CD4-positive, alpha-beta T cell treated with Interleukin-21 for 1 hour (primary cell): ENCODE measurements at places on chromosomes 5 and 9.

- no peak for DNase-seq
Observed at GRCh38 chr9:82949203-82949602, 113.7 kb downstream of the RASEF start.

GRCh38 chr5:25649628-25650265 is 1005.0 kb upstream of the CDH10 start:
- DNase-seq, result no peak

DNA sequence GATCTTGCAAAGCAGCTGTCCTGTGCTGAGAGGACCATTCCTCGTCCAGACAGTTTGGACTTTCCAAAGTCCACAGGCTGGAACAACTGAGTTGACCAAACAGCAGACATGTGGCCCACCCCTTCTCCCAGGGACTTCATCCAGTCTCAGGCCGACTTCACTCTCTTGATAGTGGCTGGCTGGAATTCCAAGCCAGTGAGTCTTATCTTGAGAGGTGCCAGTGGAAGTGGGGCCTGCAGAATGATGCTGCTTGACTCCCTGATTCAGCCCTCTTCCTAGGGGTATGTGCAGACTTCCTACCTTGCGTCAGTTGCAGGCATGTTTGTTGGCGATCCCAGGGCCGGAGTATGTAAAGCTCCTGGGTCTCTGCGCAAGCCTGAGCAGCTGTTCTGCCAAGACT is 131.4 kb upstream of the TSLP start:
- DNase-seq, result no peak

DNA sequence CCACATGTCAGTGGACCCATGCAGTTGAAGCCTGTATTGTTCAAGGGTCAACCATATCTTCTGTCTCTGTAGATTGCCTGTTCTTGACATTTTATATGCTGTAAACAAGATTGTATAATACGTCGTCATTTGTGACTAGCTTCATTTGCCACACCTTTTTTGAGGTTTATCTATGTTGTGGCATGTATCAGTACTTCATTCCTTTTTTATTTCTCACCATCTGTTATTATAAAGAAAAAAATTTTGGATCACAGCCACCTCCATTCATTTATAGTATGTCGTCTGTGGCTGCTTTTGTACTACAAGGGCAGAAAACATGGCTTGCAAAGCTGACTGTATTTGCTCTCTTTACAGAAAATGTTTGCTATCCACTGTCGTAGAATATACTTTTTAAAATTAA is 72.4 kb downstream of the TEK start:
- DNase-seq, result no peak

GRCh38 chr9:120386390-120387131 is 193.4 kb downstream of the CDK5RAP2 start:
- DNase-seq, result no peak

GRCh38 chr9:16154521-16155078 is 601.8 kb downstream of the CCDC171 start:
- peak; percentile 4 for DNase-seq

DNA sequence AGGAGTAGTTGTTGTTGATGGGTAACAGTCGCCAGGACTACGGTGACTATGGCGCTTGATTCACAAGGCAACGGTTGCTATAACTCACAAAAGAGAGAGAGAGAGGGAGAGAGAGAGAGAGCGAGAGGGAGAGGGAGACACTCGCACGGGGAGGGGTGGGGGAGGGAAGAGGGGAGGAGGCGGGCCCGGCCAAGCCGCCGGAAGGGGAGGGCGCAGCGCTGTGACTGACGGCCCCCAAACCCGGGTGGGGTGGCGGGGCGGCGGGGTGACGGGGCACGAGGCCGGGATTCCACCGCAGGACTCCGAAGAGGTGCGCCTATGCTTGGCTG is at the start of gene RFX3:
RFX3 (minus strand) TSS at position 166 of the 329 bp plus-strand sequence. CDS start 130,413 bp downstream, outside the sequence.
- DNase-seq, result peak; percentile 97

GRCh38 chr9:109537288-109537687 is 39.2 kb upstream of the PTPN3 start:
- no peak for DNase-seq

- no peak for DNase-seq
Observed at GRCh38 chr5:68419637-68420452, 204.3 kb downstream of the PIK3R1 start.

DNA sequence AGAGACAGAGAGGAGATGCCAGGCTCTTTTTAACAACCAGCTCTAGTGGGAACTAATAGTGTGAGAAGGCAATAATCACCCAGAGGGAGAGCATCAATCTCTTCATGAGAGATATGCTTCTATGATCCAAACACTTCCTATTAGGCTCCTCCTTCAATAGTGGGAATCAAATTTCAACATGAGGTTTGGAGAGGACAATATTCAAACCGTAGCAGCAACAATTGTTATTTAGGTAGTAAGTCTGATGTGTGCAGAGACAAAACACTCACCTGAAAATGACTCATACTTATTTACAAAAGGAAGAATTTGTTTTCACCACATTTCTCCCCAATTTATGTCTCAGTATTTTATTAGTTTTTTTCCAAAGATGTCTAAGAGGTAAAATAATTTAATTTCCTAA is 144.3 kb downstream of the ST8SIA4 start:
- no peak for DNase-seq

- DNase-seq, result no peak
Observed at GRCh38 chr5:143140492-143141203, 262.8 kb downstream of the NR3C1 start.

GRCh38 chr9:89149726-89150125 is 28.9 kb downstream of the SHC3 start:
- DNase-seq, result no peak

GRCh38 chr5:10863763-10864383 is 102.8 kb upstream of the DAP start:
- DNase-seq, result peak; percentile 50

- DNase-seq, result no peak
Observed at GRCh38 chr9:14780251-14780650, 57.7 kb upstream of the CER1 start.

- DNase-seq, result peak; percentile 27
Observed at GRCh38 chr9:87336914-87337333, 160.7 kb upstream of the DAPK1 start.

DNA sequence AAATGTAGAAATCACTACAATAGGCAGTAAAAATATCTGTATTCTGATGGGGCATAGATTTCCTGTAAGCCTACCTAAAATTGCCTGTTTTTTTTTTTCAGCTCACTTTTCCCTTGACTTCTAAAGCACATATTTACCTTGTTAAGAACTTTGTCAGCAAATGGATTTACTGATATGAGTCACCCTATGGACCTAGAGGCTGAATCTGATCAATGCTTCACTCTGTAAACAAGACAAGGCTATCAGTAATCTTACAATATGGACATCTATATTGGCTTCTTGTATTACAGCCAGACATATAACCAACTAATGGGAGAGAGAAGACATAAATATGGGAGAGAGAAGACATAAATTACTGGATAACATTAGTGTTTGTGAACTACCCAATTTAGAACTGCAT is 792.7 kb upstream of the CHD1 start:
- no peak for DNase-seq

- no peak for DNase-seq
Observed at GRCh38 chr5:157648275-157648990, 3.8 kb downstream of the SOX30 start.

GRCh38 chr5:168683247-168683926 is 104.2 kb upstream of the PANK3 start:
- DNase-seq, result peak; percentile 29

- DNase-seq, result no peak
Observed at GRCh38 chr9:114174876-114175771, 19.8 kb downstream of the COL27A1 start.

DNA sequence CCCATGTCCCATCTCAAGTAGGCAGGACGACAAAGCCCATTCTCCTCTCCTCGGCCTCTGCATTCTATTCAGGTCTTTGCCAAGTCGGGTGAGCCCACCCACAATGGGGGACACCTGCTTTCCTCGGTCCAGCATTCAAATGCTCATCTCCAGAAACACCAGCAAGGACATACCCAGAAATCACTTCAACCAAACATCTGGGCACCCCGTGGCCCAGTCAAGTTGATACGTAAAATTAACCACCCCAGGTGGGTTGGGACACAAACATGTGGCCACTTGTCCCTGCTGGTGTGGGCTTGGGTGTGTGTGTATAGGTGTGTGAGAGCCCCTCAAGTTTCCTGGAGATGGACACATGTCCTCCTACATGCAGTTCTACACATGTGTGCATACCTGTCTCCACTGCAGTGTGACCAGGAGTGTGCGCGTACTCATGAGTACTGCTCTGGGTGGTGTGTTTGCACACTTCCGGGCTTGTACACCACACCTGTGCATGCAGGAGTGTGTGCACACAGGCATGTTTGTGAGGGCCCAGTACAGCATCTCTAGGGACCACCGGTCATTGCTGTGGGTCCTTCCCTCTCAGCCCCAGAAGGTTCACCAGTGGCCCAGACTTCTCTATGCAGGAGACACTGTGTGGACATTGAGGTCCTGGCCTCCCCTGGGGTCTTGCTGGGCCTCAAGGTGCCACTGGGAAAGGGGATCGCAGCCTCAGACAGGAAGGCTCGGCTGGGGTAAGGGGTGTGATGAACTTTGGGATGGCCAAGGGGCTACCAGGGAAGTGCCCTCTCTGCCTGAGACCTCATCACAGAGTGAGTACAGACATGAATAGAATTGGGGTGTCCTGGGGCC is 35.4 kb upstream of the RXRA start:
- no peak for DNase-seq

DNA sequence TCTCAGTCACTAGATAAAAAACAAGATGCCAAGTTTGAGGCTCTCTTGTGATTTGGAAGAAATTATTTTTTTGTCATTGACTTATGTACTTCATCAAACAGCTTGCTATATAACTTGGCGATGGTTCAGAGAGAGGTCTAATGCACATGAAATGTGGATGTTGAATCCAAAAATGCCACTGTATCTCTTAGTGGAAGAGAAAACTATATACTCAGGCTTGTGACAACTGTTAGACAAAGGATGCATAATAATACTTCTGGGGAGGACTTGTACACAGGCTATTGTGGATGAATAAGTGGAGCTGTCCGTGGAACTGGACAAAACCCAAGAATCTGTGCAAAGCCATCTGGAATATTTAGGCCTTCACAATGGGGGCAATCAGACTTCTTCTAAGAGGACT is 162.9 kb upstream of the NMUR2 start:
- DNase-seq, result no peak
